ENCODE measurements at places on chromosomes 1 and 21. TPM values are rescaled to one million over a fixed set of nuclear protein-coding genes. Genes with fewer than 3 reads are reported as not detected.

- no peak for DNase-seq
Observed at GRCh38 chr1:184633785-184634184, 120.9 kb downstream of the EDEM3 start.

CELA2A gene
- not detected for total RNA-seq

GRCh38 chr1:218537122-218537913, 192.2 kb downstream of the TGFB2 start:
- no peak for DNase-seq

RCSD1 gene
- 1.00 TPM for total RNA-seq

DNA sequence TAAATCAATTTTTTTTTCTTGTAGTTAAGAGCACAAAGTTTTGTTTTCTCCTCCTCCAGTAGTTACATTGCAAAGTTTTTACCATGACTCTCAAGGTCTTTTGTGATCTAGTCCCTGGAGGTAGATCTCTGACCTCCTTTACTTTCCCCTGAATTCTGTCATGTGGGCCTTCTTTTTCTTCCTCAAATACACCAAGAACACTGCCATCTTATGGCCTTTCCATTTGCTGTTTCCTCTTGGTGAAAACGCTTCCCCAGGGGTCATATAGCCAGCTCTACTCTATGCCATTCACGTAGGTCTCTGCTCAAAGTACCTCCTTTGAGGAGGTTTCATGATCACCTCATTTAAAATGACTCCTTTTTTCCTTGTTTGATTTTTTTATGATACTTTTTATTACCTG, 2.7 kb downstream of the DDX20 start:
- no peak for DNase-seq

- no peak for DNase-seq
Observed at GRCh38 chr1:175822580-175822979, 79.2 kb upstream of the TNR start.

DRAM2 gene
- total RNA-seq = 21.7 TPM

DNA sequence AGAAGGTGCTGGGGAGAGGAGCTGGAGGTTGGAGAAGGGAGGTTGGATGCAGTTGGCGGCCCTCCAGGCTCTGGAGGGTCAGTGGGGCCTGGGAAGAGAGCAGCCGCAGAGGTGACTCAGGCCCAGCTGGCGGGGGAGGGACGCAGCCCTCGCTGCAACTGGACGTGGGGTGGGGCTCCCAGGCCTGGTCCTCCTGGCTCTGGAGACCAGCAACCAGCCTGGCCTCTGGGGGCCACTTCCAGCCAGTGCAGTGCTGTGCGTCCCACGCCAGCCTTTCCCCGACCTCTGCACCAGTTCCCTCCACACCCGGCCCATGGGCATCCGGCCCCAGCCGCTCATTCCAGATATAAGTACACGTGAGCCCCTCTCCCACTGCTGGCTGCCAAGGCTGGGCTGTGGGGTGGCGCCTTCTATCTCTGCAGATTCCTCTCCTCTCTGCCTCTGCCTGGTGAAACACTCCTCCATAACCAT, 38.0 kb upstream of the COL18A1 start:
- DNase-seq = peak; percentile 96

SLC6A17 gene
- total RNA-seq = 0.05 TPM

GRCh38 chr1:32275424-32275823, 16.5 kb upstream of the HDAC1 start:
- DNase-seq = no peak

DNA sequence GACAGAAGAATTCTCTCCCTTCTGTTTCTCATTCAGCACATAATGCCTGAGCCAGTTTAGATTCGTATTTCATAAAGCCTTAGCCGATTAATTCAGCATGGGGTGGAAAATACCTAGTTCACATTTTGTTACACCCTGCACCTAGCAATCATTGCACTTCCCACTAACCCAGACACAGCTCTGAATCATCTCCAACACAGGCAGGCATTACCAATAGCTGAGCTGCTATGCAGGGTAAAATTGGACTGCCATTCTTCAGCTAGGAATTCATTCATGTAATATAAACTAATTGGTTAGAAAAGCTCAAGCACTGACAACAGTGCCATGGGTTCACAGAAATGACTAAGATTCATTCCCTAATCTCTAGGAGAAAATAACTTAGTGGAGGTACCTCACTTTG, 26.9 kb upstream of the NKAIN1 start:
- DNase-seq = no peak

RSRP1 gene
- 99.4 TPM for total RNA-seq

SLX9 gene
- total RNA-seq = 50.6 TPM

- DNase-seq = peak; percentile 54
Observed at GRCh38 chr1:22101995-22102394, 40.9 kb downstream of the WNT4 start.

MMP23B gene
- total RNA-seq = 5.3 TPM

DNA sequence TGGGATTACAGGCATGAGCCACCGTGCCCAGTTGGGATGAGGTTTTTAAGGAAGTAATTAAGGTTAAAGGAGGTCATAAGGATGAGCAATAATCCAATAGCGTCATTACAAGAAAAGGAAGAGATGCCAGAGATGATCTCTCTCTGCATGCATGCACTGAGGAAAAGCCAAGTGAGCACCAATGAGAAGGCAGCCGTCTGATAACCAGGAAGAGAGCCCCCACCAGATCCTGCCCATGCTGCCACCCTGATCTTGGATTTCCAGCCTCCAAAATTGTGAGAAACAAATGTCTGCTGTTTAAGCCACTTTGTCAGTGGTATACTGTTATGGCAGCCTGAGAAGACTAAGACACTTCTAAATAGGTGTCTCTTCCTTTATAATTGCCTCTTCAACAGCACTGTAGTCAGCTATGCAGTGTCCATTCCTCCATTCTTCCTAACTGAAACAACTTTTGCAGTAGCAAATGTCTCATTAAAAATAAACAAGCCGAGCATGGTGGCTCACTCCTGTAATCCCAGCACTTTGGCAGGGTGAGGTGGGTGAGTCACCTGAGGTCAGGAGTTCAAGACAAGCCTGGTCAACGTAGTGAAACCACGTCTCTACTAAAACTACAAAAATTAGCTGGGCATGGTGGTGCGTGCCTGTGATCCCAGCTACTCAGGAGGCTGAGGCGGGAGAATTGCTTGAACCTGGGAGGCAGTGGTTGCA, 216.2 kb upstream of the RUNX1 start:
- peak; percentile 20 for DNase-seq

DNA sequence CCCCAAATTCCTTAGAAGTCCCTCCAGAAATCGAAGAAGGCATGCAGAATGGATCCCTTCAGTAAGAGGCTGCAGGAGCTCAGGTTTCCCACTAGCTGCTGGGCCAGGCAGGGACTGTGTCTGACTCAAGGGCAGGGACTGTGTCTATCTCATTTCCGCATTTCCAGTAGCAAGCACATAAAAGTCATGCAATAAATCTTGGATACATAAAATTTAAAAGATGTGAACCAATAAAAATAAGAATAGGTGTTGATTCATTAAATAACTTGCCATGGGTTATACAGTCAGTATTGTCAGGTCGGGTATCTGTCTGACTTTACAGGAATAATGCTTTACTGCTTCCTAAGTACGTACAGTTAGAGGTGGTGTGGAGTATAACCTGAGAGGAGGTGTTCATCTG, 15.2 kb downstream of the PM20D1 start:
- DNase-seq = peak; percentile 7

DNA sequence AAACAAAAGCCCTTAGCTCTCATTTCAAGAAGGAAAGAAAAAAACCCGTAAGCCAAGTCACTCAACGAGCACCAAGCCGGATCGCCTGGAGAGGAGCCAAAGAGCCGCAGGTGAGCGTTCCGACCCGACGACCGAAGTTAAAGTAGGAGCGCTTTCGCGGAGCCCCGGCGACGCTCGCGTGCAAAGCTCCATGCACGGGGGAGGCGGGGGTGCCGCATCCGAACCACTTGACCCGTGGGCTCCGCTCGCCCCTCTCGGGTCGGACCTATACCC, 382 bp downstream of the GPBP1L1 start:
- DNase-seq = peak; percentile 58

DNA sequence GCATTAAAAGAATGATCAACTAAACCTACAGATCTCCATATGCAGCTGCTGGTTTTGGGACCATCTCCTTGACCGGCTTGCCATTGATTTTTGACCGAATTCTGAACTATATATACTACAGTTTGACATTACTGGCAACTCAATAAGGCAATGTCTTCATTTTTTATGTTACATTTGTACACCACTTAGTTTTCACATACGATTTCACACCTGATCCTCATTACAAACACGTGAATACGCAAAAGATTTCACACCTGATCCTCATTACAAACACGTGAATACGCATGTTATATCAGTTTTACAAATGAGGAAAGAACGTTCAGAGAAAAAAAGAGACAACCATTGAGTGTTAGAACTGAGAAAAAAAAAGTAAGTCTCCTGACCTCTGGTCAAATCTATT, 1.1 kb downstream of the SASS6 start:
- no peak for DNase-seq

DNA sequence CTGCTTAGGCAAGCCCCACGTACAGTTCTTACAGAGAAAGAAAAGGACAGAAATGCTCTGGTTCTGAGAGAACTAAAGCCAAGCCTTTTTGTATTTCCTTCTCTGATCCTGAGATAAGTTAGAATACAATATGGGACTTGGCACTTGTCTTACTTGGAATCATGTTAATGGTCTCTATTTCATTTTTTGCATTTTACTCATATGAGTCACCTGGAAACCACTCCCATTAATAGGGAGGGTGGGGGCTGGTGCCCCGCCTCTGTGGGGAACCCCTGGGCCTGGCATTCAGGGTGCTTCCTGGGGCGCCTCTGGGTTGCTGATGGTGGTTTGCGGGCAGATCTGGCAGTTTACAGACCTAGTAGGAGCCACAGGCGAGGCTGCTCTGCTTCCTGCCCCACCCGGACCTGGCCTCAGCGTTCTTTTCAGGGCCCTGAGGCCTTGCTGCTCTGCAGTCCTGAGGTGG, 26.7 kb downstream of the TSPAN2 start:
- DNase-seq = peak; percentile 68

CD5L gene
- total RNA-seq = not detected

DNA sequence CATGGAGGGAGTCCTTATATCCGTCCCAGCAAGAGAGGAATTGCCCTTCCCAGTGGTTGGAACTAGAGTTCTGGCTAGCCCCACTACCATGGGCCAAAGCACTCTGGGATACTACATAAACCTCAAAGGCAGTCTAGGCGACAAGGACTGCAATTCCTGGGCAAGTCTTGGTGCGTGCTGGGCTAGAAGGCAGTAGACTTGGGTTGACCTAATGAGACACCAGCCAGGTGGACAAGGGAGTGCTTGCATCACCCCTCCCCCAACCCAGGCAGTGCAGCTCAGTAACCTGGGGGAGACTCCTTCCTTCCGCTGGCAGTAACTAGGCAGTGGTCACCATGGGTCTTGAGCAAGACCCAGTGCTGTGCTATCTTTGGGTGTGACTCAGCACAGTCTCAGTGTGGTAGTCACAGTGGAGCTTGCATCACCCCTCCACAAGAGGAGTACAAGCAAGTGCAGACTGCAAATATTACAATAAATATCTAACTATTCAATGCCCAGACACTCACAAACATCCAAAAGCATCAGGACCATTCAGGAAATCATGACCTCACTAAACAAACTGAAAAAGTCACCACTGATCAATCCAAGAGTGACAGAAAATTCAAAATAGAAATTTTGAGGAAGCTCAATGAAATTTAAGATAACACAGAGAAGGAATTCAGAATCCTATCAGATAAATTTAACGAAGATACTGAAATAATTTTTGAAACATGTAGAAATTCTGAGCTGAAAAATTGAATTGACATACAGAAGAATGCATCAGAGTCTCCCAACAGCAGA, 84.7 kb upstream of the LYPLAL1 start:
- no peak for DNase-seq

GRCh38 chr1:158089925-158090637, 90.6 kb upstream of the CD1D start:
- no peak for DNase-seq

- DNase-seq = no peak
Observed at GRCh38 chr1:20719871-20720620, 2.2 kb upstream of the KIF17 start.

GRCh38 chr1:111719674-111720132, 19.5 kb downstream of the INKA2 start:
- peak; percentile 78 for DNase-seq

CDC42BPA gene
- total RNA-seq = 88.1 TPM

DNA sequence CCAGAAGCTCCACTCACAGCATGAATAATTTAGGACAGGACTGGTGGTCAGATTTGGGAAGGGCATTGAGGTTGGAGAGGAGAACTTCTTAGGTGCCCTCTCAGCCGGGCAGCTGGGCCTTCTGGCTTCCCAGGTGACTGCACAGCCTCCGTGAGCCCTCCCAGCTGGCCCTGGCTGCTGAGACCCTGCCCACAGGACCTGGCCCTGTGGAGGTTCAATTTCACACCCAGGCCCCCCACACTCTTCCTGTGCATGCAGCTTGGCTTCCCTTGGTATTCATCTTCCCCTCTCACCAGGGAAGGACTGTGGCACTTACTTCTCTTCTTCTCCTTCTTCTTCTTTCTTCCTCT, 50.6 kb downstream of the NDUFS5 start:
- DNase-seq = no peak

CR2 gene
- not detected for total RNA-seq

NUAK2 gene
- total RNA-seq = 2.3 TPM

PPM1J gene
- total RNA-seq = 1.7 TPM

GBP6 gene
- total RNA-seq = not detected

DNA sequence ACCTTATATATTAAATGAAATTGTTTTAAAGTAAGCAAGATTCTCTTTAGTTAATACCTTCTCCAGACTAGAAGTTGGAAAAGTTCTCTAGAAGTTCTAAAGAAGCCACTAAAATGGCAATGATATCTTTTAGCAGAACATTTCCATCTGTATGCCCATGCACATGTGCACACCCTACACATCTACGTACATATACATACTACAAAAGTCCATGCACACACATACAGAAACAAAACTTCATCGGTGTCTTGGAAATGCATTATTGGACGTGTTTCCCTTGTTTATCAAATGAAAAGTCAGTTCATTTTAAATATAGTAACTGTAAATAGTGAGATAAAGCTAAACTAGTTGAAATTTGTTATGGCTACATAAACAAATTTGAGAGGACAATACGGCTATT, 114.4 kb downstream of the KCNT2 start:
- DNase-seq = no peak

GRCh38 chr1:205274041-205274691, 46.4 kb downstream of the TMCC2 start:
- no peak for DNase-seq

DNA sequence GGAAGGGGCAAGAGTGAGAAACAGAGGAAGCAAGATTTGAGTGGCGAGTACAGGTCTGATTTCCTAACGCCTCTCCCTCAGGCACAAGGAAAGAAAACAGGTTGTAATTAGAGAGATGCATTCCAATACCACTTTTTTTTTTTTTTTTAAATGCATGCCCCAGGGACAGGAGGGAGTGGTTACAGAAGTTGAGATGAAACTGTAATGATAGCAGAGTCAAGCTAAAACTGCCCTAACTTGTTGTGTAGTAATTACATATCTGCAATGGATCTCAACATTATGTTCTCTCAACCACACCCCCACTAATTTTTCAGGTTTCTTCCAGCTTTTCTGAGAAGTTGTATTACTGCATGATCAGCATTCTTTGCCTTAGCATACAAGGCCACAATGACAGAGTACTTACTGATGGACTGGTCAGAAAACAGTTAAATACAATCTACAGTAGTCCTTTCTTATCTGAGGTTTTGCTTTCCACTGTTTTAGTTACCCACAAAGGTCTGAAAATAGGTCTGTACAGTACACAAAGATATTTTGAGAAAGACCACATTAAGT, 5.5 kb downstream of the ETV3 start:
- DNase-seq = no peak

GRCh38 chr1:227780101-227781044, 35.1 kb upstream of the PRSS38 start:
- no peak for DNase-seq

FALEC gene
- total RNA-seq = not detected

Measured in endothelial cell of umbilical vein (primary cell).